Thyroid gland (tissue), 4 donors: ENCODE measurements at places on chromosomes 4 and X.

DNA sequence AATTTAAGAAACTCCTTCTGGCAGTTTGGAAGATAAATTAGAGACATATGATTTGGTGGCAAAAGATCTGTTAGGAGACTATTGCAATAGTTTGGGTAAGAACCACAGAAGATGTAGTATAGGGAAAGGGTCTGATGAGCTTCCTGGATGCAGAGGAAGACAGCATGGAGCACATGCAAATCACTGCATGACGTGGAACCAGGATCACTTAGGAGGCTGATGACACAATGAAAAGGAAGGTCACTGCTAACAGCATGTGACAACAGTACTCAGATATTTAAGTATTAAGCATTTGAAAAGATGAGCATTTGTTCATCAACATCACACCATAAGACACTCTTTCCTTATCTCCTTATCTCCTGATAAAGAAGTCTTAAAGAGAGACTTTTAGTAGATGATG, 167.8 kb upstream of the LDB2 start:
- DNase-seq = no peak

GRCh38 chr4:42750091-42750490, 93.2 kb upstream of the ATP8A1 start:
- DNase-seq = peak; percentile 27

GRCh38 chr4:173014113-173014558, 154.5 kb upstream of the GALNT7 start:
- DNase-seq = no peak

DNA sequence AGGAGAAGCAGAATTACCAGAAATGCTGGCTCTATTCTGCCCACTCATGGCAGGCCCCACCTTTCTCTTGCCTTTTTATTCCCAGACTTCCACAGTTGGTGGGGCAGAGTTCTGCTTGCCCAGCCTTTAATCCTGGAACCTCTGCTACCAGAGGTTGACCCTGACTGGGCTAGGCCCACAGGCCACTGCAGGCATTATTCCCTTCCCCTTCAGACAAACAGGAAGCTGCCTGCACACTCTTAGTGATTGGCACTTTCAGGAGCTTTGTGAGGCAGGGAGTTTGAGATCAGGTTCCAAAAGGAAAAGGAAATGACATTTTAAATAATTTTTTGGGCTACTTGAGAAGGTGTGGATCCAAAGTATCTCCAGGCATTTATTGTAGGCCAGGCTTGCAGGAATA, 18.8 kb downstream of the MSN start:
- DNase-seq = no peak

- no peak for DNase-seq
These were observed 339.9 kb downstream of the MAPK10 start for GRCh38 chr4:86019906-86020305.

- no peak for DNase-seq
These were observed 1.2 kb downstream of the ATP10D start for GRCh38 chr4:47486231-47486673.

DNA sequence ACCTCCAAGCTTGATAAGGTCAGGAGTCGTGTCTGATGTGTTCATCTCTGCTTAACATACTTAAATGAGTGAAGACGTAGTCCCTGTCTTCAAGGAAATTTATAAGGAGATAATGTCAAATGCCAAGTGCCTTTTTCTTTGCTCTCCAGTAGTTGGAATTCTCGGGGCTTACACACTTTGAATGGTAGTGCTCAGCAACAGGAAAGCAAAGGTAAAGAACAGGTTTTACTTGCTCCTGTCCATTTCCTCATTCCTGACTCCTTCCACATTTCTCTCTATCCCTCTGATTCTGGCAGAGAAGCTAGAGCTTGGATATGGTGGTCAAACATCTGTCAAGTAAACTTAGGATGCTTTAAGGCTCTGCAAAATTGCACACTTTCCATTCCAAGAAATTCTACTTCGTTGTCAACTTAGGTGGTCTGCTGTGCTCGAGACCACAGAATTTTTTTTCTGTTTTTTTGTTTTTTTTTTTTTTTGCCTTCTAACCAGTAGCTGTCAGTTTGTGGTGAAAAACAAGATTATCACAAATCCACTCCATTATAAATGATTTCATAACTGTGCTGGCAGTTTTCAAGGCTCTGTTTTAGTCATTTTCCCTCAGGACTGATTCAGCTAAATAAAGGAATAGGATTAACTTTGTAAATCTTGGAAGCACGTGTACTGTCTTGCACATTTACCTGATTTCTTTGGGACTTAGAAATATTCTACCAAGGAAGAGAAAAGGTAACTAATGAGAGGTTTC, 180.8 kb upstream of the ANXA3 start:
- no peak for DNase-seq

DNA sequence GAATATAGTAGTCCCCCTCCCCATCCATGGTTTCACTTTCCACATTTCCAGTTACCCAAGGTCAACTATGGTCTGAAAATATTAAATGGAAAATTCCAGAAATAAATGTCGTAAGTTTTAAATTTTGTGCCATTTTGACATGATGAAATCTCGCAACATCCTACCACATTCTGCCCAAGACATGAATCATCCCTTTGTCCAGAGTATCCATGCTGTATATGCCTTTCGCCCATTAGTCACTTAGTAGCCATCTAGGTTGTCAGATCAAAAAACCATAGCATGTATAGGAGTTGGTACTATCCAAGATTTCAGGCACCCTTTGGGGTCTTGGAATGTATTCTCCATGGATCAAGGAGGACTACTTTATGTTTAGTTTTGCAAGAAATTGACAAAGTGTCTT, 8.3 kb downstream of the PRRG1 start:
- DNase-seq = no peak

DNA sequence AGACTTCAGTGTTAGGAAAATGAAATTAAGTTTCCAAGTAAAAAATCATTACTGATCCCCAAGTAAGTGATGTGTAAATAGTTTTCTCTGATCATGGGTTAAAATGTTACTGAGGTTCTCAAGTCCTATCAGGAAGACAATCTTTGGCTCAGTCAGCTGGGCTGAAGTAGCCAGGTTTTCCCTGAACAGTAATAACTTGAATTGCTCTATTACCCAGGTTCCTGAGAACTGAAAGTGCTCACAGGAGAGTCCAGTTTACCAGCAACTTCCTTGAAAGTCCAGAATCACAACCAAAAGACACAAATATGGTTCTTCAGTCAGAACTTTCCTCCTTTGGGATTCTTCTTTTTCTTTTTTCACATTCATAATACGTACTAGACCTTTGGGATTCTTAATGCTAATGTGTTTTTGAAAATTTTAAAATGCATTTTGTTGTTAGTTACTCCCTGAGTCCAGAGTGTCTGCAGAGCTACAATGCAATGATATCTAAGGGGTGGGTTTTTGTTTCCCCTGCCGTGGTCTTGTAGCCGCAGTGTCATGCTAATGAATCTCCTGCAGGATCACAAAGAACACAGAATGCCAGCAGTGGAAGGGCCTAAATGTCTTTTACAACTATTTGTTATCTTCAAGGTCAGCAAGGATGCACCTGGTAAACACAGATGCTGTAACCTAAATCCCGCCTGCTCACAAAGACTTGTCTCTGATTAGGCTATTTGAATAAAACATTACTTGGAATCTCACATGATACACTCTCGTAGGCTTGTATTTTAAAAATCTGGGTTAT, 439.8 kb upstream of the NR3C2 start:
- peak; percentile 37 for DNase-seq

DNA sequence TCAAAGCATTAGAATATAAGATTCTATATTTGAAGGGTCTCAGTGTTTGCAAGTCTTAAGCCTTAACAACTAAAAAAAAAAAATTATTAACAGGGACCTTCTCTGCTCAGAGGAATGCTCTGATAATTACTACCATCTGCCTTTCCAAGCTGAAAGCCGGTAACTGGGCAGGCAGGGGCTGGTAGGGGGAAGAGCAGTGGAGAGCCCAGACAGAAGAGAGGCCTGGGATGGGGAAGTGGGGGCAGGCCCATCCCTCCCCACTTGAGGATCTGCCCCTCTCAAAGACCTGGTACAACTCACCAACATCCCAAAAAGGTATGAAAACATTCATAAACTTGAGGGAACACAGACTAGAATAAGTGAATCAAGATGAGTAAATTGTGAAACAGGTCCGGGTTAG, 113.9 kb downstream of the QDPR start:
- no peak for DNase-seq

DNA sequence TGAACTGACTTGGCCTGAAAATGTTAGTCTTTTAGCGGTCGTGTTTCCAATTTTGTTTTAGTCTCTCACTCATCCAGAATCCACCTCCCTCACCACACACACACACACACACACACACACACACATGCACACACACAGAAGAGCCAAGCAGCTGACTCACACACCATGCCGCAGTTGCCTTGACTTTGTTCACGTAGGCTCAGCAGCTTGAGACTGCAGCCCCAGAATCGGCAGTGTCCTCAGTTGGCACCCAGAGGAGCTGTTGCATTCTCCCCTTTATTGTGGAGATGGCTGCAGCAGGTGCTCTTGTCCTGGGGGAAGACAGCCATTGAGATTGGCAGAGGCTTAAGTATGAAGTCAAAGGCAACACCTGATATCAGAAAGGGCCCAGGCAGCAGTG, 20.9 kb upstream of the XPNPEP2 start:
- no peak for DNase-seq

- peak; percentile 52 for DNase-seq
These were observed 86.2 kb downstream of the ABLIM2 start for GRCh38 chr4:8072235-8072968.

DNA sequence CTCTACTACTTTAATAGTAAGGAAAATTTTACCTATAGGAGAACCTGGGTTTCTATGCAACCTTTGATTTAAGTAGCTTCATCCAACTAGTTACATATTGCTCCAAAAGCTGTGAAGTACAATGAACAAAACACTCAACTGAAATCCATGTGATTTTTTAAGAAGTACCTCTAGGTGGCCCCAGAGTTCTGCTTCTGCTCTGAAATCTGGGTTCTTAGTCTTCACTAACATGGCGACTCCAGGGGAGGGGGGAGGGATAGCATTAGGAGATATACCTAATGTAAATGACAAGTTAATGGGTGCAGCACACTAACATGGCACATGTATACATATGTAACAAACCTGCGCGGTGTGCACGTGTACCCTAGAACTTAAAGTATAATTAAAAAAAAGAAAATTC, 73.4 kb upstream of the MAGEB2 start:
- no peak for DNase-seq

GRCh38 chr4:138927072-138927471, 88.5 kb upstream of the NOCT start:
- no peak for DNase-seq

DNA sequence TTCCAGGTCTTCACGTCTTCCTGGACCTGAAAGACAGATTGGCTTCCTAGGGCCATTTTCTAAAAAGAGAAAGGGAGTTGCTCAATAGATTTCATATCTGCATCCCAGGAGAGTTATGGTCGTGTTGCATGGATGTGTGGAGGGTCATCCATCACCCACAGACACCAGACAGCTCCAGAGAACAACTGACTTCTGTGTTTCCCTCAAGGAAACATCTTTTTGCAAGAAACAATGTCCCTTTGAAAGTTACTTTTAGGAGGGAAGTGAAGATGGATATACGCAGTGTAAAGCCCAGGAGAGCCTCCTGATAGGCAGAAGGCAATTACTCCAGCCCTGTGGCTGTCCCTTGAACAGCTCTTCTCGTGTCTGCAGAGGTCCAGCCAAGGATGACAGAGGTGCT, 108.3 kb downstream of the CLNK start:
- DNase-seq = no peak

GRCh38 chrX:78024349-78025059, 55.1 kb upstream of the PGAM4 start:
- no peak for DNase-seq

GRCh38 chr4:169189372-169189771, 81.4 kb downstream of the SH3RF1 start:
- DNase-seq = no peak

- DNase-seq = no peak
These were observed 109.2 kb downstream of the ARHGAP10 start for GRCh38 chr4:147840838-147841738.

DNA sequence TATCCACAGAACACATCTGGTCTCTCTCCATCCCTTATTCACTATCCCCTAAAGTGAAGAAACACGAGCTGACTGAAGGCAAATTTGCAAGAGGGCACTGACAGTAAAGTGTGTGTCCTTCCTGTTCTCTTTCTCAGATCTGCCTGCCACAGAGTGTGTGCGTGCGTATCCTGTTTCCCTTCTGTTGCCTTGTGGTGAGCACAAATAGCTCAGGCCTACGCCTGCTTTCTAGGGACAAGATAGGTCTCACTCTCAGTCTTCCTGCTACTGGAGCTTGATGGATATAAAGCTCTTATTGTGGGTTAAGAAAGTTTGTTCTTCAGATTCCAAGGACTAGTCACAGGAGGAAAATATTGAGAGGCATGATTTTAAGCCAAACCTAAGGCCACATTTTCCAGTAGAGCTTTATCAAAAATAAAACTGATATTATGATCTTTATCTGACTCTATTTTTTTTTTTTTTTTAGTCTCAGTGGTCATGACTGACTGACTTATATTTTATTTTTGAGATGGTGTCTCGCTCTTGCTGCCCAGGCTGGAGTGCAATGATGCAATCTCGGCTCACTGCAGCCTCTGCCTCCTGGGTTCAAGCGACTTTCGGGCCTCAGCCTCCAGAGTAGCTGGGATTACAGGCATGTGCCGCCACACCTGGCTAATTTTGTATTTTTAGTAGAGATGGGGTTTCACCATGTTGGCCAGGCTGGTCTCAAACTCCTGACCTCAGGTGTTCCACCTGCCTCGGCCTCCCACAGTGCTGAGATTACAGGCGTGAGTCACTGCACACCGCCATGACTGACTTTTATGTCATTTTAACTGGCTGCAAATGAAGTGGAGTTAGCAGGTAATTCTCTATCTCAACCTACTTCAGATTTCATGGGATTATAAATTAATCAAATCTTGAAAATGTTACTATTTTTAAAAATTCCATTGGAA, 140.3 kb upstream of the SH3RF1 start:
- DNase-seq = no peak

- DNase-seq = no peak
These were observed 62.6 kb downstream of the SORCS2 start for GRCh38 chr4:7254736-7255487.

- DNase-seq = no peak
These were observed 1.8 kb upstream of the DOCK11 start for GRCh38 chrX:118493653-118494297.

- DNase-seq = no peak
These were observed 4.3 kb upstream of the FGG start for GRCh38 chr4:154616731-154617130.

DNA sequence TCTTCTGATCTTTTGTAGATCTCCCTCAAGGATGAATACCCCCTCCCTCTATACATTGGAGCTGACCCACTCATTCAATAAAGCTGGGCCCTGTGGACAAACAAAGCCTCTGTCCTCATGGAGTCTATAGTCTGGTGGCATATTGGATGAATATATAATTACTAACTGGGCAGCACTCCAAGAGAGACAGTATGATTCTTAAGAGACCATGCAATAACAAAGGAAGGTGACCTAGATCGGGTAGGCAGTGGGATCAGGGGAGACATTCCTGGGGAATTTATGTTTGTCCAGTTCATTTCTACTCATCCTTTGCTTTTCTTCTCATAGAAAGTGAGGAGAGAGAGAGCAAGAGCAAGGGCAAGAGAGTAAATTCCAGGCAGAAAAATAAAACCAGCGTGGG, 23.5 kb upstream of the CXCL13 start:
- no peak for DNase-seq

GRCh38 chr4:1356181-1356998, 9.4 kb downstream of the UVSSA start:
- peak; percentile 40 for DNase-seq
